ENCODE measurements at places on chromosomes 5 and 9.

DNA sequence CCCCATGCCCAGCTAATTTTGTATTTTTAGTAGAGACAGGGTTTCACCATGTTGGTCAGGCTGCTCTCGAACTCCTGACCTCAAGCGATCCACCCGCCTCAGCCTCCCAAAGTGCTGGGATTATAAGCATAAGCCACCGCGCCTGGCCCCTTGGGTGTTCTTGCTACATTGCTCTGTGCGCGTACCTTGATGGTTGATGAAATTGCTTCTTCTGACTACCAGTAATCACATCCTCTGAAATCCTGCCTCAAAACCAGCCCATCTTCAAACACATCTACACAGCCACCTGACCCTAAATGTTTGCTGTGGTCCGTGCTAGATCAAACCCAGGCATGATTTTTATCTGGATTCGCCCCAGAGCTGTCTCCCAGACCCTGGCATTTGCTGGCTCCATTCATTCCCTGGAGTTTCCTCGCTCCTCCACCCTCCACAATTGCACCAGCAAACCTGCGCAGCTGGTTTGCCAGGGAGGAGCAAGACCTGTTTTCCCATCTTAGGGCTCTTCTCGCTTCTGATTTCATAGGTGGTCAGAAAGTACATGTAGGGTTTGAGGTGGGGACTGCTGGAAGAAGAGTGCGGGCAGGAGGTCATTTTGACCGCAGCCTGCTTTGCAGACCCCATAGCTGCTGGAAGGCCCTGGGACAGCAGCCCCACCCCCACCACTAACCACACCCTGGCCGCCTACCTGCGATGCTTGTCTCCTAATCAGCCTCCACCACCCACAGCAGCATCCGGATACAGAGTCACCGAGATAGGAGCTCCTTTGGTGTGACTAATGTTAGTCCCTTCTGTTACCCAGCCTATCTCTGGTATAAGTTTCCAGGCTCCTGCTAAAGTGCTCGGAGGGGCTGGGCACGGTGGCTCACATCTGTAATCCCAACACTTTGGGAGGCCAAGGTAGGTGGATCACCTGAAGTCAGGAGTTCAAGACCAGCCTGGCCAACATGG lies 22.7 kb downstream of the SWI5 start:
- no peak overlapping the region for H3K4me3 ChIP-seq
- H3K36me3 ChIP-seq: no peaks in the 10 kb centered on the region
- no peak for DNase-seq
- H3K27ac ChIP-seq: peak overlapping the region; percentile 19
- H3K27me3 ChIP-seq: no peaks in the 10 kb centered on the region

- H3K4me1 ChIP-seq: peaks cover 10% of the 10 kb centered on the region
- H3K36me3 ChIP-seq: no peaks in the 10 kb centered on the region
- H3K4me3 ChIP-seq: no peak overlapping the region
- no peaks in the 10 kb centered on the region for H3K27me3 ChIP-seq
These were observed 49.0 kb downstream of the GSN start for GRCh38 chr9:121316852-121317373.

DNA sequence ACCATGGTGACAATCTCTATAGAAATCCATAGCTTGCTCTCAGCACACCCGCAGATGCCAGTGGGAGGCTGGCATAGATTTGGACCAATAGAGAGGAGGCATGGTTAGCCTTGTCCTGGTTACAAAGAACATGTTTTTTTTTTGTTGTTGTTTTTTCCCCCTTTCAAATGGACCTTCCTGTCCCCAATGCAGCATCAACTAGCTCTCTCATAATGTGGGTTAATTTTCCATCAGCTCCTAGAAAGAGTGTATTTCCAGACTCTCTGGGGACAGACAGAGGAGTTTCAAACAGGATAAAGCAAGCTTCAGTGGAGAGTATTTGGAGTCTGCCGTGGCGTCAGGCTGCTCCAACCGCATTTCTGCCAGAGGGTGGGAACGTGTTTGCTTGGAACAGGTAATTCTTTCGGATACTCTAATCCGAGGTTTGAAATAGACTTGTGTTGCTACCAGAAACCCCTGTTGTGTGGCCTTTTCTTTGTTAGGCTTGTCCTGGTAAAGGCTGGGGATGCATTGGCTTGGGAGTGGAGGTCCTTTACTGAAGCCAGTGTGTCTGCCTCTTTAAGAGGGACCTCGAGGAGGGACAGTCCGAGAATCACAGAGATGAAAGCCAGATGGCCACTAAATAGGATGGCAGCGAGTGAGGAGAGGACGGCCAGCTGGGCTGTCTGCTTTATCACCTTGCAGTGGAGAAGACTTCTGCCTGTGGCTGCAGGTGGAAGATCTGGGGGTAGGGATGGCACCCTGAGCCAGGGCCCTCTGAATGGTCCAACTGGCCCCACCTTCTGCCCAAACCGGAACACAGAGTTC lies 130.5 kb upstream of the CPEB4 start:
- H3K4me1 ChIP-seq: no peaks in the 10 kb centered on the region
- H3K27ac ChIP-seq: no peak overlapping the region
- no peaks in the 10 kb centered on the region for H3K36me3 ChIP-seq
- DNase-seq: no peak
- no peak overlapping the region for H3K4me3 ChIP-seq
- H3K27me3 ChIP-seq: peaks cover 6% of the 10 kb centered on the region

DNA sequence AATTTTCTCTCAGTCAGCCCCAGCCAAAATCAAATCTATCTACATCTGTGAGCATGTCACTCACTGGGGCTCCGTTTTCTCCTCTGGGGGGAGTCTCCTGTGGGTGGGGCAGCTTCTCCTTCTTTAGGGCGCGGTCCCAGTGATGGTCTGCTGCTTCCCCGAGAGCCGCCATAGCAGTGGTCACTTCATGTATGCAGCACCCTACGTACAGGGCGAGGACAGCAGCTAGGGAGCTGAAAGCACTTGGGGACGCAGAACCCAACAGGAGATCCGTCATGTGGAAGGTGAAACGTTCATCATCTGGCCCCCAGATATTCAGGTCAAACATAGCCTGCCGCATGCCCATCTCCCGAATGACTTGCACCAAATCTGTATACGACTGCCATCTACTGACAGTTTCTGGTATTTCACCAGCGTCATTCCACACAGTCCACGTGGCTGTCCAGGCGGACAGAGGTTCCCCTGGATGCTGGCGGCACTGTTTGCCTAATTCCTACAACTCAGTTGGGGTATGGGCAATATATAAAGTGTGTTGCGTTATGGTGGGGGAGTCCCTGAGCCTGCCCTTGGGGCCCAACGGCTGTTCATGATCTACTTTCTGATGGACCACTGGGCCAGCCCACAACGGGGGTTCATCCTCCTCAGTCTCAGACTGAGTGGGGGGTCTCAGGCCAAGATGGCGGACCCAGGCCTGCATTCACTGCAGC lies 795.0 kb downstream of the EFNA5 start:
- no peaks in the 10 kb centered on the region for H3K4me1 ChIP-seq
- no peaks in the 10 kb centered on the region for H3K27me3 ChIP-seq
- H3K36me3 ChIP-seq: no peaks in the 10 kb centered on the region
- H3K27ac ChIP-seq: no peak overlapping the region

GRCh38 chr9:94792511-94792910 lies 66.0 kb downstream of the AOPEP start:
- H3K36me3 ChIP-seq: peaks cover 56% of the 10 kb centered on the region
- no peaks in the 10 kb centered on the region for H3K27me3 ChIP-seq
- H3K27ac ChIP-seq: no peak overlapping the region
- DNase-seq: no peak
- no peak overlapping the region for H3K4me3 ChIP-seq

GRCh38 chr9:31606678-31607077 lies 777.8 kb upstream of the ACO1 start:
- no peak overlapping the region for H3K27ac ChIP-seq
- no peaks in the 10 kb centered on the region for H3K27me3 ChIP-seq
- H3K4me1 ChIP-seq: no peaks in the 10 kb centered on the region
- no peaks in the 10 kb centered on the region for H3K36me3 ChIP-seq
- H3K4me3 ChIP-seq: no peak overlapping the region
- DNase-seq: no peak

DNA sequence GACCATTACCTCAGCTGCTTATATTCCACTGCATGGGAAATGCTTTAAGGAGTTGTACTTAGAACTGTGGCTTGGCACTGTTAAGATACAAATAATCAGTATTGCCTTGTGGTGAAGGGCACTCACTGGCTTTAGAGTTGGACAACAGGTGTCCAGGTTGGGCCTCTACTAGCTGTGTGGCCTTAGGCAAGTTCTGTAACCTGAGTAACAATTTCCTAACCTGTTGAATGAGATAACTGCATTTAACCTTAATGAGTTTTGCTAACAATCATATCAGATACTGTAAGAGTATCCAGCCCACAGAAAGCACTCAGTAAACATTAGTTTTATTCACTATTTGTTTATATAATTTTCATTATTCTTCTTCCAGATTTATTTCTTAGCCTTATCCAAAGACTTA lies 17.2 kb upstream of the HK3 start:
- H3K27ac ChIP-seq: peak overlapping the region; percentile 27
- no peak for DNase-seq
- peaks cover 24% of the 10 kb centered on the region for H3K4me1 ChIP-seq
- H3K4me3 ChIP-seq: no peak overlapping the region
- H3K27me3 ChIP-seq: no peaks in the 10 kb centered on the region

DNA sequence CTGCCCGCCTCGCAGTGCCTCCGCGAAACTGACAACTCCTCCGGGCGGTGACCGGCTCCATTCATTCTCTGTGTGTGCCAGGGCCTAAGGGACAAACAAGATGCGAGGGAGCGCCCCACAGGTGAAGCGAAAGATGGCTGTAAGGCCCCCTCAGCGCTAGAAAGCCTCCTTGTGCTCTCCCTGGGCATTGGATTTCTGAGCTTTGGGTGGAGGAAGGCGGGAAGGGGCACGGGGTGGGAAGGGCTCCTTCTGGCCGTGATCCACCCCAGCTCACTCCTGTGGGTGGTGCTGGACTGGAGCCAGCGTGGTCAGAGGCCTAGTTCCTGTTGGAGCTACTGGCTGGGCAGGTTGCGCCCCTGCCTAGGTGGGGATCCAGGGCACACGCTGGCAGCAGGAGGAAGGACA lies 943 bp downstream of the GALNT12 start:
- peaks cover 40% of the 10 kb centered on the region for H3K4me1 ChIP-seq
- H3K36me3 ChIP-seq: peaks cover 11% of the 10 kb centered on the region
- no peak for DNase-seq
- H3K4me3 ChIP-seq: peak overlapping the region; percentile 83
- H3K27ac ChIP-seq: peak overlapping the region; percentile 41

DNA sequence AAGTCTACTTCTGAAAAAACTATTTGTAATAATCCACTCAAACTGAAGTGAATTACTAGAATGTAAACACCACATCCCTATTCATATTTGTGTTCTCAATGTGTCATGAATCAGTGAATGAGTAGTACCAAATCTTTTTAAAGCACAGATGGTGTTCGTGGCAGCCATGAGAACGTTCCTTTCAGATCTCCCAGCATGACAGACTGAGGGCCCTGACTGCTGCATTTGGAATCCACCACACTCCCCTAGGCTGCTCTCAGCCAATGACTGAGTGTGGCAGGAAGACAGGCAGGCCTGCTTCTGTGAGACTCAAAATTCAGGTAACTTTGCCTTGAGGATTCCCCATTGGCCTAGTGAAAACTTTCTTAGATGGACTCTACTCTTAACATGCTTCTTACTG lies 10.9 kb upstream of the JMY start:
- H3K4me3 ChIP-seq: no peak overlapping the region
- H3K36me3 ChIP-seq: no peaks in the 10 kb centered on the region
- peaks cover 7% of the 10 kb centered on the region for H3K4me1 ChIP-seq
- no peaks in the 10 kb centered on the region for H3K27me3 ChIP-seq
- no peak for DNase-seq

GRCh38 chr5:96338091-96338490 lies 95.0 kb downstream of the PCSK1 start:
- no peak overlapping the region for H3K27ac ChIP-seq
- peaks cover 31% of the 10 kb centered on the region for H3K27me3 ChIP-seq
- peaks cover 17% of the 10 kb centered on the region for H3K4me1 ChIP-seq
- DNase-seq: no peak
- no peak overlapping the region for H3K4me3 ChIP-seq
- no peaks in the 10 kb centered on the region for H3K36me3 ChIP-seq

- no peak overlapping the region for H3K27ac ChIP-seq
- DNase-seq: no peak
- no peaks in the 10 kb centered on the region for H3K27me3 ChIP-seq
- H3K4me3 ChIP-seq: no peak overlapping the region
- H3K4me1 ChIP-seq: no peaks in the 10 kb centered on the region
These were observed 402.5 kb upstream of the SLC24A2 start for GRCh38 chr9:20191228-20191840.

DNA sequence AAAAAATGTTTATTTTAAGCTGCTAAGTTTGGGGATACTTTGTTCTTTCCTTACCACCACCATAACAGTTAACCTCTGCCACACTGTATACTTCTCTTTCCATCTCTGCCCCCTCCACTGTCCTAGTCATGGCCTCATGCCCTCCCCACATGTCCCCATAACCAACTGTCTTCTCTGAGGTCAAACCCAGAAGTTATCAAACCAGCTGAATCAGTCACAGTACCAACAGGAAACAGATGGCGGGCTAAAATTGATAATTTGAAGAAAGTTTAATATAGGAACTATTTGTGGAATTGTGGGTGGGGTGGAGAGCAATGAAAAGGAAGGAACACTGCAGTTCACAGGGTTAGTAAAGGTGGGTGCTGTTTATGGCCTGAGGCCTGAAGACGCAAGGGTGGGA lies 5.7 kb upstream of the DCTN4 start:
- no peaks in the 10 kb centered on the region for H3K27me3 ChIP-seq
- no peaks in the 10 kb centered on the region for H3K36me3 ChIP-seq
- H3K4me3 ChIP-seq: no peak overlapping the region
- no peak overlapping the region for H3K27ac ChIP-seq
- H3K4me1 ChIP-seq: peaks cover 2% of the 10 kb centered on the region

- DNase-seq: no peak
- H3K36me3 ChIP-seq: no peaks in the 10 kb centered on the region
- no peak overlapping the region for H3K4me3 ChIP-seq
- H3K4me1 ChIP-seq: no peaks in the 10 kb centered on the region
- H3K27me3 ChIP-seq: peaks cover 73% of the 10 kb centered on the region
These were observed 368.6 kb upstream of the IRX2 start for GRCh38 chr5:3120028-3120427.

GRCh38 chr5:4537489-4537888 lies 602.6 kb upstream of the ADAMTS16 start:
- no peak overlapping the region for H3K4me3 ChIP-seq
- H3K27ac ChIP-seq: no peak overlapping the region
- no peak for DNase-seq
- H3K36me3 ChIP-seq: no peaks in the 10 kb centered on the region

GRCh38 chr9:137319739-137320551 lies 17.9 kb upstream of the NRARP start:
- no peak overlapping the region for H3K27ac ChIP-seq
- H3K4me1 ChIP-seq: peaks cover 9% of the 10 kb centered on the region
- DNase-seq: no peak

DNA sequence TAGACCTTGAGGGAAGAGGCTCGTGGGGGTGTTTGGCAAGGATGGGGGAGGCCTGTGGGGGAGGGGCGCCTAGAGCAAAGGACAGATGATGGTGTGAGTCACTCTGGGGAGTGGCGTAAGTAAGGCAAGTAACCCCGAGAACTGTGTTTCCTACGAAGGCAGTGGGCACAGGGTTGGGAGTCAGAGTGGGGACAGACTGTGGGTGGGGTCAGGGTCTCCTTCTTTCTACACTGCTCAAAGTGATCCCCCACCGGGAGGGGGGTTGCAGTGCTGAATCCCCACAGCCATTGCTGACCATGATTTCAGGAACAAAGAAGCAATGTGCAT lies 136.8 kb downstream of the TENT4A start:
- H3K4me1 ChIP-seq: peaks cover 11% of the 10 kb centered on the region
- no peak for DNase-seq
- no peaks in the 10 kb centered on the region for H3K36me3 ChIP-seq
- no peak overlapping the region for H3K4me3 ChIP-seq
- no peak overlapping the region for H3K27ac ChIP-seq
- H3K27me3 ChIP-seq: no peaks in the 10 kb centered on the region

Data from activated T-cell treated with anti-CD3 and anti-CD28 coated beads, Interleukin-2, amount 50 U/mL, for 24 hours (primary cell).